ENCODE measurements at places on chromosomes 4 and X.

- no peak for DNase-seq
Measured at GRCh38 chrX:19811807-19812604, 75.4 kb downstream of the SH3KBP1 start.

GRCh38 chr4:109419679-109420078 lies 13.9 kb upstream of the SEC24B start:
- no peak for DNase-seq

DNA sequence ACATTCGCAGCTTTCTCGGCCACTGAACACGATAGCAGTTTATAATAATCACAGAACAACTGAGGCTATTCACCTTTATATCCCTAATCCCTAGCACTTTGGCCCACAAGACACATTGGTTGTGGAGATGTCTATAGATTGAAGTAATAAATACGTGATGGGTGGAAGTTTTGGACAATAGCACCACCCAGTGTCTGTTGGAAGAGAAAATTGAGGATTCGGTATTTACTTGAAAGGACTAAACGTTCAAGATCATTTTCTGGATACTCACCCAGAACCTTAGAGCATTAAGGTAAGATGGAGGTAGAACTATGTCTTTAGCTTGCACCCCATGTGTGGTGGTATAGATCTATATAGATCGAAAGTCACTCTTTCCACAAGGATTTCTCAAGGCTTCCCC lies 787 bp upstream of the TMSB15A start:
- DNase-seq = no peak

- DNase-seq = no peak
Measured at GRCh38 chr4:152979731-152980330, 43.7 kb downstream of the FHDC1 start.

DNA sequence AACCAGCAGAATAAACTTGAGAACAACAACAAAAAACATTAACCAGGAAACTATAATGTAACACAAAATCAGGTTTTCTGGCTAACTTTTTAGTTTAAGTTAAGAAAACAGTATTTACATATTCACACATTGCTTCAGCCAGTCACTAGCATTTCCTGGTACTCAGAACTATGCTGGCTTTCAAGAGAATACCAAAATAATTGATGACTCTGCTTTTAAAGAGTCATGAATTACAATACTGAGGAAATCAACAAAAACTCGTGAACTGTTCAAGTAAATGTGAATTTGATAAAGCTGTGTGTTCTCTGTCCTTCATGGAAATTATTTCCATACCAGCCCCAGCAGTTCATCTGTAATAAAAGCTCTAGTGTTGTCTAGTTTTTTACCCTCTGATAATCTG lies 27.4 kb downstream of the PRSS12 start:
- DNase-seq = no peak

- no peak for DNase-seq
Measured at GRCh38 chr4:149489321-149489720, 326.3 kb downstream of the IQCM start.

DNA sequence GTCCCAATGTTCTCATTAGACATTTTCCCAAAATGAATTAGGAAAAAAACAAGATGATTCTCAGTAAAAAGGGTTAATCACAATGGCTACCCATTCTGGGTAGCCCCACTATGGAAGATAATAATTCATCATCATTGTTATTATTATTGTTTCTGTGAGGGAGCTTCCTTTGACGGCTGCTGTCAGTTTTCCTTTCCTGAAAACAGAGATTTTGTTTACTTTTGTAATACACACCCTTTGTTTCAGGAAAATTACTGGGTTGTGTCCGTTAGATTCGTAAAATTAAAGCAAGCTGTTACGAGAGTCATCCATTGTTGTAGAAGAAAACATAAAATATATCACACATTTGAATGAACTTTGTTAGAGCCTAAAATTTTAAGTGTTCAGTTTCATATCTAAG lies 192.9 kb upstream of the ANKRD50 start:
- DNase-seq = no peak

DNA sequence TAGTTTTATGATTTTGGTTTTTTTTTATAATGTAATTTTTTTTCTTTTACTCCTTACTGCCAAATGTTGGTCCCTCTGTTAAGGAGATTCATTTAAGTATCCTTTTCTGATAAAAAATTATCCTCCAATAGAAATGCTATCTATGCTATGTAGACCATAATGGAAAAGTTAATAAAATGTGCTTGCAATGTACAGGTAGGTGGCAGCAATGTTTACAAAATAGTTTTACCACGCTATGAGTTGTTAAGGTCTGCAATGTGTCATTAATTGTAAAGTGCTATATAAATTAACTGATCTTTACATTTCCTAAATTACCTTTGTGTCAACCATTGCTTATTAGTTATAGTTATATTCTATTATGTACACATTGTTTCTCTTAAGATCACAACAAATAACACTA lies 3.8 kb upstream of the CENPC start:
- DNase-seq = no peak

GRCh38 chrX:35406386-35406785 lies 391.8 kb upstream of the MAGEB16 start:
- DNase-seq = no peak

DNA sequence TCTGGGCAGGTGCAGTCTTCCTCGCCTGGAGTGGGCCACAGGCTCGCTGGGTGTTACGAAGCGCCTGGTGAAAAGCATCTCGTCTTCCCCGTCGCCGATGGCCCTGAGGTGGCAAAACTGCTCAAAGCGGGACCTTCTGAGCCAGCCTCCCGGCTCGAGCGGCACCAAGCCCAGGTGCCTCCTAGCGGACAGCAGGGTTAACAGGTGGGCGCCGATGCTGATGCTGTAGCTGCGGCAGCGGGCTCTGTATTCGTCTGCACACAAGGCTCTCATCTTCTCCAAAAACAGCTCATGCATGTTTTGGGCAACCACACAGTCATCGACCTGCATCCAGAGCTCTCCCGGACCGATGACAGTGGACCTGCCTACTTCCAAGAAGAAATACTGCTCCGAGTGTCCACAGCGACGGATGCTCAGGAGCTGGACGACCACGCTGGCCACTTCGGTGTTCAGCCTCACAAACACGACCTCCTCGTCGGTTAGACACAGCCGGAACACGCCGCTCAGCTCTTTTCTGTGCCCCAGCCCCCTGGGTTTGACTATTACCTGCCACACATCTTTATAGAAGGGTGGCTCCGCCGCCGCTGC lies 1.2 kb downstream of the IRS4 start:
- DNase-seq = no peak

Measured in GM04503 (cell line).